ENCODE measurements at places on chromosomes 11 and 22.

- no peak for DNase-seq
Observed at GRCh38 chr11:92967867-92968266, 1.6 kb upstream of the MTNR1B start.

- DNase-seq: no peak
Observed at GRCh38 chr11:35030716-35031213, 108.2 kb upstream of the CD44 start.

DNA sequence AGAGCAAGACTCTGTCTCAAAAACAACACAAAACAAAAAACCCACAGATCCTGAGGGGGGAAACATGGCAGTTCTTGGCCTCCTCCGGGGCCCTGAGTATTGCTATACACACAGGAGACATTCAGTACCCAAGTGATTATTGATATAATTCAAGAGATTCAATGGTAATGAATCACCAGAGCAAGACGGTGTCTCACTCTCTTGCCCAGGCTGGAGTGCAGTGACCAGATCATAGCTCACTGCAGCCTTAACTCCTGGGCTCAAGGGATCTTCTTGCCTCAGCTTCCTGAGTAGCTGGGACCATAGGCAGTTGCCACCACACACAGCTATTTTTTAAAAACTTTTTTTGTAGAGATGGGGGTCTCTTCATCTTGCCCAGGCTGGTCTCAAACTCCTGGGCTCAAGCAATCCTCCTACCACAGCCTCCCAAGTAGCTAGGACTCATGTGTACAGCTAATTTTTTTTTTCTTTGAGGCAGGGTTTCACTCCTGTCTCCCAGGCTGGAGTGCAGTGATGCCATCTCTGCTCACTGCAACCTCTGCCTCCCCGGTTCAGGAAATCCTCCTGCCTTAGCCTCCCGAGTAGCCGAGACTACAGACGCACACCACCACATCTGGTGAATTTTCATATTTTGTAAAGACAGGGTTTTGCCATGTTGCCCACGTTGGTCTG lies 21.8 kb upstream of the PIK3C2A start:
- DNase-seq: no peak

DNA sequence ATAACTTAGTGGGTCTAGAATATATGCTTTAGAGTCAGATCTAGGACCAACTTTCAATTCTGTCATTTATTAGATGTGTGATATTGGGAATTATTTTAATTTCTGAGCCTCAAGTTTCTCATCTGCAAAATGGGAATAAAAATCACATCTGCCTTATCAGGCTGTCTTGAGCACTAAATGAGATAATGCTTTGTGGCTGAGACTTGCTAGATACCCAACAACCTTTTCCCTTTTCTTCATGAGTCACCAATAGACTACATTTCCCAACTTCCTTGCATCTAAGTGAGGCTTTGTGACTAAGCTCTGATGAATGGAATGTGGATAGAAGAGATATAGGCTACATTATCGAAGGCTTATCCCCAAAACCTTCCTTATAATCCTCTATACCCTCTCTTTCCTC lies 220.7 kb upstream of the SESN3 start:
- DNase-seq: no peak

GRCh38 chr11:117220568-117220967 lies 11.3 kb downstream of the PCSK7 start:
- no peak for DNase-seq

DNA sequence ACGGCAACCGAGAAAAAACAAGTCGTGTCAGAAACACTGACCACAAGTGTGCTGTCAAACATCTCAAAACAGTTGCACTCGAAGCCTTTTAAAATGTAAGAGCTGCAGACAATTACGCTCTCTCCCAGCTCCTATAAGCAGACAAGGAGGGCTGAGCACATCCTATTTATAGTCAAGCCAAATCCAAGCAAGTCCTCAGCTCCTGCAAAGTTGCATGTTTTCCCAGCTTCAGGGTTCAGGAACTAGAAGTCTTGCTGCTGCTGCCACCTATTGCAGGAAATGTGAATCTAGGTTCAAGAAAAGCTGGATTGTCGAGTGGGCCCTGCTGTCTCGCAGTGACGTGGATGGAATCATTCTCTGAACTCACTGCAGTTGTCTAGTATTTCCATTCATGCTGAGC lies 15.5 kb downstream of the EFCAB6 start:
- DNase-seq: no peak

DNA sequence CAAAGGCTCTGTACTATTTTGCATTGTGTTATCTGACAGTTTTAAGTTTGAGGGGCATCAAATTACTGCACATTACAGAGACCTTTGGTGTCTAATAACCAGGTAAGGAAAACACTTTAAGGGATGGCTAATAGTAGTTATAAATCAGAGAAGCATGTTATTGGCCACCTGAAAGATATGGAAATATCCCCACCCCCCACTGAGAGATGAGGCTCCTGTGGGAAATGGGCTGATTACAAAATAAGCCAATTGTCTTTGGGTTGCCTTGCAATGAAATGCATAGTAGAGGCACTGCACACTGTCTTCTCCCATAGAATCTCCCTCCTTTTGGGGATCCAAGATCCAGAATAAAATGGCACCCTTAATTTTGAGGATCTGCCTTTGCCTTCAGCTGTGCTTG lies 91.0 kb downstream of the IGLL5 start:
- DNase-seq: no peak

Data from stimulated activated CD4-positive, alpha-beta T cell treated with anti-CD3 and anti-CD28 coated beads, TNF-alpha, amount 100 ng/mL, for 1 hour (primary cell).